MV-4-11 (cell line): ENCODE measurements at places on chromosomes 2 and 18.

DNA sequence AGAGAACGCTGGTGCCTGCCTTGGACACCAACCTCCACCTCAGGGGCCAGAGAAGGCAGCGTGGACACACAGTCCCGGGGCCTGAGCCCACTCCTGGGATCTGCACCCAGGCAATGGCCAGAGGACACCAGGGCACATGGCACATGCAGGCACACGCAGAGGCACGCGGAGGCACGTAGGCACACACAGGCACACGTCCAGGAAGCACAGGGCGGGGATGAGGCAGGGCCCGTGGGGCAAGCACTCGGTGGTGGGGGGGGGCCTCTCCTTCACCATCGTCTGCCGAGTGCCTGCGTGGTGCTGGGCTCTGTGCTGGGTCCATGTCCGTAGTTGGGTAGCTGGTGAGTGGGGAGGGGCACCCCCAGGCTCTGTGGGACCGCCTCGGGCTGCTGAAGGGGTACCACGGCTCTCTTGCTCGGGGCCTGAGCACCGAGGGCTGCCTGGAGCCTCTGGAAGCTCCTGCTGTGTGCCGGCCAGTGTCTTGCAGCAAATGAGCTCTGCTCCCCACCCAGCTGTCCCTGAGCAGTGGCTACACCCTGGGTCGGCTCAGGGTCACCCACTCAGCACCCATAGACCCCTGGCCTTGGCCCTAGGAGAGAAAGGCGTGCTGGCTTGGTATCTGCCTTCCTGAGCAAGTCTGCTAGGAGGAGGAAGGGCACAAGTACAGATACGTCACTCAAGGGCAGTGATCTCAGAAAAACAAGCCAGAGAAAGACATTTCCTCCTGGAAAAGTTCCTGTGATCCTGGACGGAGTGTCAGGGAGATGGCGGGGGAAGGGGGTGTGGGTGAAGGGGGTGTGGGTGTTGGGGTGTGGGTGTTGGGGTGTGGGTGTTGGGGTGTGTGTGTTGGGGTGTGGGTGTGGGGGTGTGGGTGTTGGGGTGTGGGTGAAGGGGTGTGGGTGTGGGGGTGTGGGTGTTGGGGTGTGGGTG, 26.4 kb downstream of the RTP5 start:
- no peak for DNase-seq

GRCh38 chr2:3624059-3624794, 29.3 kb downstream of the COLEC11 start:
- no peak for DNase-seq

DNA sequence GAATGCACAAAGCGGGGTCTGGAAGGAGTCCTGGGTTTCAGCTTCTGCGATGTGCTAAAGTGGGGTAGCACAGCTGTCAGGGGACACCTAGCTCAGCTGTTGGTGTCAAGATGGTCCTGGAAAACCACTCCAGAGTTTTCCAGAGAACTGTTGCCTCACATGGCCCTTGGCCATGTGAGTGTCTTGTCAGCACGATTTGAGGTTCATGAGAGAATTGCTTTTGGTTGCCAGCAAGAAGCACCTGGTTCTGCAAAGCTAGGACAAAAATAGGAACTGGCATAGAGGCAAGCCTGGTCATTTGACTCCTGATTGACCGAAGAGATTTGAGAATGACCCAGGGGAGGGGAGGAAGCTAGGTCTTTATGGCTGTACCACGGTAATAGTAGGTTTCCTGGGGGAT, 50.4 kb upstream of the CTLA4 start:
- no peak for DNase-seq

DNA sequence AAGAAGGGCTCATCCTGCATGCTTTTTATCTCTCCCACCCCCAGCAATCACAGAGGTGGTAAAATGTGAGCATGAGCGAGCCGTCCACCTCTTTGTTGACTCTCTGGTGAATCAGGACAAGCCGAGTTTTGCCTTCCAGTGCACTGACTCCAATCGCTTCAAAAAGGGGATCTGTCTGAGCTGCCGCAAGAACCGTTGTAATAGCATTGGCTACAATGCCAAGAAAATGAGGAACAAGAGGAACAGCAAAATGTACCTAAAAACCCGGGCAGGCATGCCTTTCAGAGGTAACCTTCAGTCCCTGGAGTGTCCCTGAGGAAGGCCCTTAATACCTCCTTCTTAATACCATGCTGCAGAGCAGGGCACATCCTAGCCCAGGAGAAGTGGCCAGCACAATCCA, 19.5 kb downstream of the LIPG start:
- DNase-seq, result peak; percentile 47

GRCh38 chr2:172342078-172342477, 85.3 kb upstream of the ITGA6 start:
- DNase-seq, result no peak

DNA sequence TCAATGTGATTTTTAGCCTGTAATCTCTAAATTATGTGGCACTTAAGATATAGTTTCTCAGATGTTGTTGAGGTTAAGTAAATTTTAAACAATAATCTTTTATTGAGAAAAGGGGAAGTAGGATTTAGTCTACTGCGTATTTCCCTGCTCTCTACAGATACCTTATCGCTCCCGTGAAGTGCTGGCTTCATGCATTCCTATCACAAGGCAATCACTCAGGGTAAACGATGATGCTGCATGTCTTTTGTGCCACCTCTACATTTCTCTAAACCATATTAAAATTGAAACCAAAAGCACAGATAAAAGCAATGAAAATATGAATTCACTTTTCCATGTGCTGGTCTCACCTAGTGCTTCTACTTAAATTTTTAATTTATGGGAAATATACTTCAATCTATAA, 14.4 kb upstream of the RPE start:
- peak; percentile 37 for DNase-seq

GRCh38 chr2:150620855-150621254, 133.4 kb upstream of the RND3 start:
- no peak for DNase-seq

- peak; percentile 6 for DNase-seq
Observed at GRCh38 chr2:107810734-107811133, 16.0 kb upstream of the RGPD4 start.

DNA sequence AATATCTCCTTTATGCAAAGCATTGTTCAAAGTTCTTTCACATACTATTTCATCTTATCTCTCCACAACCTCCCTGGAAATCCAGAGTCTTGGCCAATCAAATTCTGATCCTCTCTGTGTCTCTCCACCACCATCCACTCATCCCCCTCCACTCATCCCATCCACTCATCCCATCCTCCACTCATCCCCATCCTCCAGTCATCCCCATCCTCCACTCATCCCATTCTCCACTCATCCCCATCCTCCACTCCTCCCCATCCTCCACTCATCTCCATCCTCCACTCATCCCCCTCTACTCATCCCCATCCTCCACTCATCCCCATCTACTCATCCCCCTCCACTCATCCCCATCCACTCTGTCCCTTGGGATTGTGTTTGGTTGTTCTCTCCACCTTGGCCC, 101.1 kb downstream of the BCL2 start:
- no peak for DNase-seq

GRCh38 chr2:177532567-177532966, 140.0 kb downstream of the AGPS start:
- no peak for DNase-seq

DNA sequence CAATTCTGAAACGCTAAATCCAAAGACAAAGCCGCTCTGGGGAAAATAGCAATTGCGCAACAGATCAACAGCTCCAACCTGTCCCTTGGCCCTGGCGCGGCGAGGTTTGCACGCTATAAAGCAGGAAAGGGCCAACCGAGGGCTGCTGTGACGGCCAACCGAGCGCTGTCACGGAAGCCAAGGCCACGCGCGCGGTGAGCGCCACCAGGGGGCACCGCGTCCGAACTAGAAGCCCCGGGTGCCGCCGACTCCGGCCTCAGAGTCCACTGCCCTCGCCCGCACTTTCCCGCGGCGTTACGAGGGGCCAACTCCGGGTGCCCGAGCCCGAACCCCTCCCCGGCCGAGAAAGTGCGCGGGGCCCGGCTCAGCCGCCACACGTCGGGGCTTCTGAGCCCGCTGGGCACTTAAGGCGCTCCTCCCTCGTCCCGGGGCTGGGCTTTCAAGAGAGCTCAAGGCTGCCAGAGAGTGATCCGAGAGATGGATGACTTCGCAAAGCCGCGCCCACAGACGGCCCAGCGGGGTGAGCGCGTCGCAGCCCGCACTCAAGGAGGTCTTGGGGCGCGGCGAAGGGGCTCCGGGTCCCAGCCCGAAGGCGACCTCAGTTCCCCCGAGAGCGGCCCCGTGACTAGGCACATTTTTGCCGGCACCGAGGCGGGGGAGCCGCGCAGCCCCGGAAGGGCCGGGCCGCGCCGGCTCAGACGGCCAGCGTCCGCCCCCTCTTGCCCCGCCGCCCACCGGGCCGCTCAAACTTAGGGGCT, 897 bp downstream of the NFE2L2 start:
- DNase-seq, result peak; percentile 96

- no peak for DNase-seq
Observed at GRCh38 chr18:23232331-23232730, 97.0 kb downstream of the CABLES1 start.
